SK-N-SH (cell line): ENCODE measurements at places on chromosomes 7 and 10.
A peak's percentile ranks its signal among the peaks of the same experiment; 100 is the strongest.

DNA sequence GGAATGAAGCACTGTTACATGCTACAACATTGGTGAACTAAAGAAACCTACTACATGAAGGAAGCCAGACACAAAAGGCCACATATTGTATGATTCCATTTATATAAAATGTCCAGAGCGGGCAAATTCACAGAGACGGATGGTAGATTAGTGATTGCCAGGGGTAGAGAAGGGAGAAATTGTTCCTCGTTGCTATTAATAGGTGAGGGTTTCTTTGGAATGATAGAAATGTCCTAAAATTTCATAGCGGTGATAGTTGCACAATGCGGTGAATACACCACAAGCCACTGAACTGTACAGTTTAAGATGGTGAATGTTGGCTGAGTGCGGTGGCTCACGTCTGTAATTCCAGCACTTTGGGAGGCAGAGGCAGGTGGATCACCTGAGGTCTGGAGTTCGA lies 29.0 kb downstream of the DENND2A start:
- no peak for DNase-seq

DNA sequence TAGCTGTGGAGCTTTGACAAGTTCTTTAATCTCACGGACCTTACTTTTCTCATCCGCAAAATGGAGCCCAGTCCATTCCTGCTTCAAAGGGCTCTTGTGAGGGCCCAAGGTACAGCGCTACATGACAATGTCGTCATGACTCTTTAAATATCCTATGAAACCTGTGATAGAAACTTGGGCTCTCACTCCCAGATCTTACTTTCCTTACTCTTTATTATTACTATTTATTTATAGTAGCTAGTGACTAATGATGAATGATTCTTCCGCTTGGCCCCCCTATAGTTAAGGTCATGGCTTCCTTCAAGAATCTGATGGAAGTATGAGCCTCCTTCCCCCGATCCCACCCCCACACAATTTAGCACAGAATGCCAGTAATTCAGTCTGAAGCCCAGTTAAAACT lies 41.9 kb downstream of the RBM20 start:
- DNase-seq = no peak

DNA sequence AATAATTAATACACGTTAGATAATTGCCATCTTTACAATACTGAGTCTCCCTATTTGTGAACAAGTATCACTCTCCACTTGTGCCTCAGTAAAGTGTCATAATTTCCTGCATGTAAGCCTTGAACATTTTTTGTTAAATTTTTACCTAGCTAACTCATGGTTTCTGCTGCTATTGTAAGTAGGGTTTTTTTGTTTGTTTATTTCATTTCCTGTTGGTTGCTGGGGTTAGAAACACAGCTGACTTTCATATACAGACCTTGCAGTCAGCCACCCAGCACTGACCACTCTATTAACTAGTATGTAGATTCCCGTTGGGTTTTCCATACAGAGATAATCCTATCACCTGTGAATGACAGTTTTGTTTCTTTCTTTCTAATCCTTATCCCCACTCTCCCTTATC lies 133.3 kb downstream of the MPP7 start:
- DNase-seq = no peak

- DNase-seq = peak; percentile 62
Observed at GRCh38 chr10:67697724-67698131, 1.7 kb upstream of the CTNNA3 start.

DNA sequence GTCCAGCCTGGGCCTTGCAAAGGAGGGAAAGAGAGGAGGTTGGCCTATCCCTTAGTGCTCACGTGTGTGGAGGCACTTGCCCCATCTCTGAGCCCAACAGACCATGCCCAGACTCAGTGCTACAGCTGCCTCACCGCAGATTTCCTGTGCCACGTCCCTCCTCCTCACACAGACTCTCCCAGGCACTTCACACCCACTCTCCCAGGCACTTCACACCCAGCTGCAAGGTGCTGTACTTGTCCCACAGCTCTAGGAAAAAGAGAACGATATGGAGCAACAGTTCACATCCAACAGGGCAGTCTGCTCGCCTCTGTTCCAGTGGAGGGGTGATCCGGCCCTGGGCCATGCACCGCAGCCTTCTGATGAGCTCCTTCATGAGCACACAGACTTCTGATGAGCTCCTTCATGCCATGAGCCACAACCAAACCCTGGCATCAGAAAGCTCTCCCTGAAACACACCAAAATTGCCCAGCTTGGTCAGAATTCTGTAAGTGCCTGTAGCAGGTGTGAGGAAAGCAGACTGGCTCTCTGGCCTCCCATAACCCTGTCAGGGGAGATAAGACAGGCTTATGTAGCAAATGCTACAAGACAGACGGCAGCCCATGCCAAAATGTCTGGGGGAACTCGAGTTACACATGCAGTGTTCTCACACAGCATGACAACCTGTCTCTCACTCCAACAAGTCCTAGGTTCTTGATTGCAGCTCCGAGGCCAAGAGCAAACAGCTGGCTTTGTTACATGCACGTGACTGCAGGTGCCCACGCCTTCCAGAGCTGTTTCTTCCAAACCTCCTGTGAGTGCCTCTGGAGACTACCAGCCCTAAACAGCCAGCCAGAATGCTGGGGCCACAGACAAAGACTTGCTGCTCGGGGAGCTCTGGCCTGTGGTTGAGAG lies 348.5 kb downstream of the GRID1 start:
- DNase-seq = no peak

GRCh38 chr10:90125456-90126255 lies 424.3 kb downstream of the KIF20B start:
- DNase-seq = no peak

DNA sequence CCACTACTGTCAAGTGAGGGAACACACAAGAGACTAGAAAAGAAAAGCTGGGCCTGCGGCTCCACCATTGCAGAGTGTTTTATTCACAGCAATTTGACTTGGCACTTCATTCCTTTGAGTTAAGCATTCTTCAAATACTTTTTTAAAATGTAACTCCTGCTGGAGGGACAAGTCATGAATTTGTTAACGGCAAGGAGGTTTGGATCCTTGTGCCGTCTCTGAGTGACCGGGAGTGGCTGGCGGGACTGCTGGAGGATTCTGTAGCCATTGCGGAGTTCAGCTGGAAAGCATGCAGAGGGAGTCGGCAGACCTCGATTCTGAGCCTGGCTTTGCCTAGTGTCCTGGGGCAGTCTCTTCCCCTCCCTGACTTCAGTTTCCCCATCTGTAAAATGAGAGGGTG lies 9.8 kb downstream of the HSPA12A start:
- DNase-seq = no peak

DNA sequence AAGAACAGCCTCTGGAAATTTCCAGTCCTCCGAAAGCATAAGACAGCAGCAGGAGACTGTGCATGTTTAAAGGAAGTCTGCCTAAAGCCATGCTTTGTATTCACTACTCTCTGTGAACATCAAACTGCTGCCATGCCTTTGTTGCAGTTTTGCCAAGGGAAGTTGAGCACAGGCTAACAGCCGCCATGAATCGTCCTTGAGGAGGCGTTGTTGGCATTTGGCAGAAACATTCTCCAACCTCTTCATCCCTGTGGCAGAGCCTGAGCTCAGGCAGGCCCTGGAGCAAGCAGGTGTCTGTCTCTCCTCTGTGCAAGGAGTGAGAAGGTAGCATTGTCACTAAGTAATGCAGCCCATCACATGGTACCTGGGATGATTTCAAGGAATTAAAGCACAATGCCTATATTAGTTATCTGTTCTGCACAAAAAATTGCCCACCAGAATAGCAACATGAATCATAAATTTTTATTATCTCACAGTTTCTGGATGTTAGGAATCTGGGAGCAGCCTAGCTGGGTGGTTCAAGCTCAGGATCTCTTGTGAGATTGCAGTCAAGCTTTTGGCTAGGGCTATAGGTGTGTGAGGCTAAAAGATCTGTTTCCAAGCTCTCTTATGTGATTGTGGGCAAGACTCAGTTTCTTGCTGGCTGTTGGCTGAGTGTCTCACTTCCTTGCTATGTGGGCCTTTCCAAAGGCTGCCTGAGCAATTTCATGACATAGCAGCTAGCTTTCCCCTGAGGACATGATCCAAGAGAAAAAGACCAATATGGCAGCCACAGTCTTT lies 46.5 kb upstream of the KIAA1217 start:
- DNase-seq = no peak

GRCh38 chr7:42932811-42933591 lies 825 bp downstream of the MRPL32 start:
- peak; percentile 44 for DNase-seq

DNA sequence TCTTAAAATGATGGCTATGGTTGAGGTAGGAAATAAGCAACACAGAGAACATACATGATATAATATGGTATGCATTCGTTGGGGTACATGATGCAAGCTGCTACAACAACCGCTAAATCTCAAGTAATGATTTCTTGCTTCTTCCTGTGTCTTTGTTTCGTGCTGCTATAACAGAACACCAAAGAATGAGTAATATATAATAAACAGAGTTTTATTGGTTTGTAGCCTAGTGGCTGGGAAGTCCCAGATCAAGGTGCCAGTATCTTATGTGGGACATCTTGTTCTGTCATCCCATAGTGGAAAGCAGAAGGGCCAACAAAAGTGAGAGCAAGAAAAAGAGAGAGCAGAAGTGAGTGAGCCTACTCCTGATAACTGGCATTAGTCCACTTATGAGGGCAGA lies 689.7 kb downstream of the SUGCT start:
- DNase-seq = no peak
